ENCODE measurements at places on chromosomes 7 and 10. TPM values are rescaled to one million over a fixed set of nuclear protein-coding genes. Genes with fewer than 3 reads are reported as not detected.

GIMAP4 gene
- polyA plus RNA-seq = 5.3 TPM

CD36 gene
- polyA plus RNA-seq = 3.6 TPM

GHRHR gene
- not detected for polyA plus RNA-seq

BHLHA15 gene
- polyA plus RNA-seq = 0.80 TPM

RBM20 gene
- polyA plus RNA-seq = 2.7 TPM

EIF5AL1 gene
- polyA plus RNA-seq = 1.1 TPM

SFMBT2 gene
- 0.55 TPM for polyA plus RNA-seq

TEX36 gene
- polyA plus RNA-seq = not detected

TRIM50 gene
- 0.02 TPM for polyA plus RNA-seq

NYAP1 gene
- 1.3 TPM for polyA plus RNA-seq

BMPER gene
- polyA plus RNA-seq = 0.06 TPM

PHYHIPL gene
- 0.08 TPM for polyA plus RNA-seq

C10orf105 gene
- polyA plus RNA-seq = 0.02 TPM

CYTH3 gene
- 7.2 TPM for polyA plus RNA-seq

ADGRA1 gene
- polyA plus RNA-seq = 0.04 TPM

FOXL3 gene
- polyA plus RNA-seq = not detected

EZH2 gene
- polyA plus RNA-seq = 11.0 TPM

ERCC6 gene
- polyA plus RNA-seq = 4.3 TPM

XRCC2 gene
- polyA plus RNA-seq = 1.1 TPM

COL26A1 gene
- polyA plus RNA-seq = not detected

RAB19 gene
- not detected for polyA plus RNA-seq

MYH16 gene
- not detected for polyA plus RNA-seq

ANKRD2 gene
- polyA plus RNA-seq = 0.43 TPM

PLXDC2 gene
- 11.9 TPM for polyA plus RNA-seq

CHST3 gene
- 3.2 TPM for polyA plus RNA-seq

STK31 gene
- polyA plus RNA-seq = 0.05 TPM

CYP2E1 gene
- polyA plus RNA-seq = 19.3 TPM

WNT2 gene
- not detected for polyA plus RNA-seq

NODAL gene
- 0.20 TPM for polyA plus RNA-seq

WBP1L gene
- polyA plus RNA-seq = 13.4 TPM

NUTM2D gene
- polyA plus RNA-seq = 1.6 TPM

NPY4R gene
- polyA plus RNA-seq = 0.10 TPM

PODXL gene
- 3.5 TPM for polyA plus RNA-seq

DOCK4 gene
- 2.9 TPM for polyA plus RNA-seq

DNA2 gene
- polyA plus RNA-seq = 1.8 TPM

NUTM2B gene
- 0.22 TPM for polyA plus RNA-seq

GTPBP10 gene
- 10.2 TPM for polyA plus RNA-seq

ACTA2 gene
- polyA plus RNA-seq = 164 TPM

UNCX gene
- polyA plus RNA-seq = not detected

LRRTM3 gene
- polyA plus RNA-seq = not detected

VWDE gene
- polyA plus RNA-seq = 2.8 TPM

ZNF138 gene
- polyA plus RNA-seq = 3.2 TPM

CLDN4 gene
- 233 TPM for polyA plus RNA-seq

ADAM22 gene
- polyA plus RNA-seq = 0.08 TPM

C10orf62 gene
- not detected for polyA plus RNA-seq

FKBP6 gene
- not detected for polyA plus RNA-seq

UCMA gene
- polyA plus RNA-seq = not detected

VAX1 gene
- polyA plus RNA-seq = not detected

ERLIN1 gene
- polyA plus RNA-seq = 18.7 TPM

VIPR2 gene
- polyA plus RNA-seq = 0.40 TPM

TAS2R4 gene
- polyA plus RNA-seq = 0.11 TPM

SLC29A4 gene
- 0.72 TPM for polyA plus RNA-seq

ANK3 gene
- polyA plus RNA-seq = 7.8 TPM

HYAL4 gene
- polyA plus RNA-seq = not detected
